Smooth muscle cell of the brain vasculature (primary cell): ENCODE measurements at places on chromosomes 6 and 20.
A peak's percentile ranks its signal among the peaks of the same experiment; 100 is the strongest.

- no peak for DNase-seq
Observed at GRCh38 chr6:119858901-119859300, 509.3 kb upstream of the MAN1A1 start.

- no peak for DNase-seq
Observed at GRCh38 chr6:126063512-126064146, 77.3 kb downstream of the TRMT11 start.

DNA sequence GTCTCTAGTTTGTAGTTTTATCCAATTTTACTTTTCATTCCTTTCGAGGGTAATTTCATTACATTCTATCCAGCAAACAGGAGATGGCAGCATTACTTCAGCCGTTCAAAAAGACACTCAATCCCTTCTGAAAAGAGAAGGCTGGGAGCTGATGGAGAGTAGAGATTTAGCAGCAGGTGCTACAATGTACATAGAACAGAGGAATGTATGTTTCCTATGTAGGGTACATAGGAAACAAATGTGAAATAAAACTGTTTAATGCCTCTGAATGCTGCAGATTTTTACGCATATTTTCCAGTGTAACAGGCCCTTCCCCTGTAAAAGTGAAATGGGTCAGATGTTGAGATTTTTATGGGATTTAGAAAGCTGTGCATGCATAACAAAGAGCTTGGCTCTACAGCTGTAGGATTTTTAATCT lies 16.0 kb downstream of the RPS12 start:
- no peak for DNase-seq

GRCh38 chr6:150251566-150252186 lies 108.8 kb downstream of the PPP1R14C start:
- no peak for DNase-seq

- no peak for DNase-seq
Observed at GRCh38 chr6:143039548-143039947, 21.1 kb upstream of the AIG1 start.

DNA sequence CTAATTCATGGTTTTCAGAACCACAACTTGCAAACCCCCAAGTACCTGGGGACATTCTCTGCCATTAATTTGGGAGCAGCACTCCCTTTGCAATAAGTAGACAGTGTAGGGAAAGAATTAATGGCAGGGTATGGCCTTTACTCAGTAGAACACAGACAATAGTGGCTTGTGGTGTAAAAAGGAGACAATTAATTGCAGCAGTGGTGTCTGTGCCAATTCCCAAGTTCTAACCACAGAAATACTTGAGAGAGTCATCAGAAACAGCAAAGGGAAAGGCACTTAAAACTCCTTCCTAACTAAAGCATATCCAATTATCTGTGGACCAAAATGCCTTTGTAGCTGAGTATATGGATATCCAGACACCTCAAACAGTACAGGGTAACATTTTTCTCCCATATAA lies 257.6 kb upstream of the POU3F2 start:
- no peak for DNase-seq

- DNase-seq, result no peak
Observed at GRCh38 chr20:64226686-64227580, 28.6 kb upstream of the PCMTD2 start.

DNA sequence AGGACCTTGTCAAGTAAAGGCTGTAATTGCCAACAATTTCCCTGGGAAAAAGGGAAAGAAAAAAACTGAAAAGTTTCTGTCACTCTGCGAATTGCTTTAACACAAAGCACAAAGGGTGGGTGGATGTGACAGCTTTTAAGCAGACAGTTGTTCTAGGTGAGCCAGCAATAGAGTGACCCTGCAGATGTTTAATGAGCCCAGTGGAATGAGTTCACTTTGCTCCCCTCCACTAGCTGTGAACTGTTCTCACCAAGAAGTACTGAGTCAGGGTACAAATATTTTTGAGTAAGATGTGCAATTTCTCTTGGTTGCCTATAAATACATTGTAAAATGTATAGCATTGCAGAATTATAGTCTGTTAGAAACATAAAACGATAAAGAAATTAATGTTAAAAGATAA lies 26.2 kb upstream of the LRRC1 start:
- no peak for DNase-seq

- no peak for DNase-seq
Observed at GRCh38 chr6:148435386-148435785, 92.7 kb downstream of the SASH1 start.

GRCh38 chr20:33145521-33145920 lies 22.4 kb upstream of the BPIFA2 start:
- DNase-seq, result no peak

DNA sequence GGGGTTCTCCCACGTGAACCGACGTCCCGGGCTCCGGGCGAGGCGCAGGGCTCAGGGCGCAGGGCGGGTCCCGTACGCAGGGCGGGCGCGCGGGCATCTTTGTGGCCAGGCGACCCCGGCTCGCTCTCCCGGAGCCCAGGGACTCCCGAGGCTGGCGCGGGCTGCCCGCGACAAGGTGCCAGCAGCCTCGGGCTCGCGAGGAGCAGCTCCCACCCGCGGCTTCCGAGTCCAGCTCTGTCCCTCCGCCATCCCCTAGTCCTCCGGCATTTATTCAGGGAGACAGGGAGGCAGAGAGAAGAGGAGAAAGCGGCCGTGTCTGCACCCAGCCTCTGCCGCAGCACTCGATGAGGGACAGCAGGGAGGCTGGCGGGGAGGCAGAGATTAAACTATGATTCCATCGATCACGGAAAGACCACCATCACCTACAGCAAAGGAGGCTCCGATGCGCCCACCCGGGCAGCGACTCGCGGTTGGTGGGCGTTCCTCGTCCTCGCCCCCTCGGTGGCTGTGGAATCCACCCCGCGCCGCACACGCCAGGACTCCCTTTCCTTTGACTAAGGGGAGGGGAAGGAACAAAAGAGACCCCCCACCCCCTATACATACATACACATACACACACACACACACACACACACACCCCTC lies 1.1 kb downstream of the RGS17 start:
- DNase-seq, result no peak

DNA sequence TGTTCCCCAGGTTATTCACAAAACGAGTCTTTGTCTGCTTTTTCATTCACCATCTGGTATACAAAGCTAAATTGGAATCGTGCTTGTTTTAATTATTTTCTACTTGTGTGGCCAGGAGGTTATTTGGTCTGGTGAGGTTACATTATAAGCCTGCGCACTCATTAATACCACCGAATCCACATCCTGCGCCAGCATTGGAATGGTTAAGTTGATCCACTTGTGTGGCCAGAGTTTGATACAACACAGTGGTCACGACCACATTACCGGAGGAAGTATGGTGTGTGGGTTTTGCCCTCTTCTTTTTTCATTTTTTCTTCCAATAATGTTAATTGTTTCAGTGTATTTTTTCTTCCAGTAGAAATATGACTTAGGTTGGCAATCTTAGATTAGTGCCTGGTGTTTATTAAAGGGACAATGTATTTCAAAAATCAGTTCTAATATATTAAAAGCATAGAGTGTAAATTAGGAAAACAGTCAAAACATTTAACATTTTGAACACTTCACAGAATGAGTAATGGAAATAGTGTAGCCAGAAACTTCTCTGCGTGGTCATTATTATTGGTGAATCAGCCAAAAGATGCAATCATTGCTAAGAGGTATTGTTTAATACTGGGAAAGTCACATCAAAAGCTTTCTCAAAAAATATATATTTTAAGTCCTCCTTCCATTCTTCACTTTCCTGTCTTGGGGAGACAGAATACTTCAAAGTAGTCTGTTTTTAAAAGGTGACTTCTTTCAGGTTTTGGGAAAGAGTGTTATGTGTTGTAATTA lies 84.5 kb downstream of the JARID2 start:
- DNase-seq, result no peak

GRCh38 chr6:44076356-44077213 lies 50.7 kb downstream of the MRPL14 start:
- DNase-seq, result no peak

- DNase-seq, result peak; percentile 4
Observed at GRCh38 chr6:49565855-49566254, 15.4 kb downstream of the C6orf141 start.

DNA sequence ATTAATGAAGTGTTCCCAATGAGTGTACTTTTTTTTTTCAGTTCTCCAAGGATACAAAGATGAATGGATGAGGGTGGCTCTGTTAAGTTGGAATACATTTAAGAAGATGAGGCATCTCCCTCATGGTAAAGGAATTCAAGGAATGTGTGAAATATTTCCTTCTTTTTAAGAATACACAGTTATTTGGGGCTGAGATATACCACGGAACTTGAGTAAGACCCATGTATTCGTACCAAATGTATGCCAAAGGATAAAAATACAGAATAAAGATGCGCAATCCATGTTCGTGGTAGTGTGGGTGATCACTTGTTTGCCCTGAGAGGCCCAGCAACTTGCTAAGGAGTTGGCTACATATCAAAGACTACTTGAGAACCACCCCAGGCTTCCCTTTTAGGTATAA lies 164.2 kb upstream of the TCF21 start:
- no peak for DNase-seq

DNA sequence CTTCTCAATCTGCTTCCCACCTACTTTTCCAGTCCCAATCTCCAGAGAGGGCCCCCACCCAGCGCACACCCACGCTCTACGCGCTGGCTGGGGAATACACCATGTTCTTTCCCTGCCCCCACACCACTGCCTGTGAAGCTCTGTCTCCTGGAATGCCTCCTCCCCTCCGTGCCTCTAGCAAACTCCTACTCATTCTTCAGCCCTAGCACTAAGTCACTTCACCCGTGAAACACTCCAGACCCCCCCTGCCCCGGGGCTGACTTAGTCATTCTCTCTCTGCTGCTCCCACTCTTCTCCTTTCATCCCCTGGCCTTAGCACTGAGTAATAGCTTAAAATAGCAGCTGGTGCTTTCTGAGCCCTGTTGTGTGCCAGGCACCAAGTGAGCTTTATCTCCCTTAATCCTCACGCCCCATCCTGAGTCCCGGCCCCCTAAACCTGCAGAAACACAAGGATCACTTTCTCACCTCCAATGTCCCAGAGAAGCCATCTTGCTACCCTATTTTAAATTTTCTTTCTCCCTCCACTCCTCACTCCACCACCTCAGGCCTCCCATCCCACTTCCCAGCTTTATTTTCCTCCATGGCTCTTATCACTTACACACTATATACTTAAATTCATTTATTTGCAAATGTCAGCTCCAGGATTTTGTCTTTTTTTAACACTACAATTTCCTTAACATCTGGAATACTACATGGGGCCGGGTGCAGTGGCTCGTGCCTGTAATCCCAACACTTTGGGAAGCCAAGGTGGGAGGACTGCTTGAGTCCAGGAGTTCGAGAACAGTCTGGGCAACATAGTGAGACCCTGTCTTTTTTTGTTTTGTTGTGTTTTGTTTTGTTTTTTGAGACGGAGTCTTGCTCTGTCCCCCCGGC lies 6.3 kb upstream of the PARD6B start:
- DNase-seq, result no peak

DNA sequence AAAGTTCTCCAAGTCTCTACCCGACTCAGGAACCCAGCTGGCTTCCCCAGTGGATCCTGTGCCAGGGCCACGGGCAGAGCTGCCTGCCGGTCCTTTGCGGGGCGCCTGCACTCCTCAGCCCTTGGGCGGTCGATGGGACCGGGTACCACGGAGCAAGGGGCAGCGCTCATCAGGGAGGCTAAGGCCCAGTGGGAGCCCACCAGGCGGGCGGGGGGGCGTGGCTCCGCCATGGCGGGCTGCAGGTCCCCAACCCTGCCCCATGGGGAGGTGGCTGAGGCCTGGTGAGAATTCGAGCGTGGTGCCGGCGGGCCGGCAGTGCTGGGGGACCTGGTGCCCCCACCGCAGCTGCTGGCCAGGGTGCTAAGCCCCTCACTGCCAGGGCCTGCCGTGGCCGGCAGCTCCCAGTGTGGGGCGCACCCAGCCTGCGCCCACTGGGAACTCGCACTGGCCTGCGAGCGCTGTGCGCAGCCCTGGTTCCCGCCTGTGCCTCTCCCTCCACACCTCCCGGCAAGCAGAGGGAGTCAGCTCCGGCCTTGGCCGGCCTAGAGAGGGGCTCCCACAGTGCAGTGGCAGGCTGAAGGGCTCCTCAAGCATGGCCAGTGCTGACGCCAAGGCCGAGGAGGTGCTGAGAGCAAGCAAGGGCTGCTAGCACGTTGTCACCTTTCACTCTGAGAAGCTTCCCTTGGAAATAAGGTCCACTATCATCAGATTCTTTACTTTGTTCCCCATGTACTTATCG lies 14.8 kb upstream of the ELOVL5 start:
- no peak for DNase-seq

- DNase-seq, result no peak
Observed at GRCh38 chr6:145332011-145332410, 403.3 kb downstream of the EPM2A start.

- peak; percentile 51 for DNase-seq
Observed at GRCh38 chr6:22892452-22892851, 323.1 kb downstream of the HDGFL1 start.

GRCh38 chr6:1049170-1049569 lies 262.7 kb upstream of the FOXQ1 start:
- no peak for DNase-seq

- no peak for DNase-seq
Observed at GRCh38 chr6:33898771-33899170, 95.0 kb upstream of the MLN start.

DNA sequence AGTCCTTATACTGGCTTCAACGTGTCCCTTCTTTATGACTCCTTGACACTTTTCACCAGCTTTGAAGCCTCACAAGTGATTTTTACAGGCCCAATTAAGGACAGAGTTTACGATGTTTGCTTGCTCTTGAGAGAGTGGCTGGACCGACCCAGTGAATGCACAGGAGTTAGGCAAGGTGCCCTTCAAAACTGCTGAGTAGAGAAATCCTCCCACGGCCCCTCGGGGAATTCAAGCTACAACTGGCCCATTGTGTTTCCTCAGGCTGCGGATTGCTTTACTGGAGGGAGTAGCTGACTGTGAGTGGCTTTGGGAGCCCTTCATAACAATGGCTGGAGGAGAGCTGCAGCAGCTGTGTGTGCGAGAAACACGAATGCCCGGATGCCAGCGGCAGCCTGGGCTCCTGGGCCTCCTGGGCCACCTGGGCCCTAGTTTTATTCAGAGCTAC lies 50.0 kb downstream of the SGK1 start:
- DNase-seq, result no peak

DNA sequence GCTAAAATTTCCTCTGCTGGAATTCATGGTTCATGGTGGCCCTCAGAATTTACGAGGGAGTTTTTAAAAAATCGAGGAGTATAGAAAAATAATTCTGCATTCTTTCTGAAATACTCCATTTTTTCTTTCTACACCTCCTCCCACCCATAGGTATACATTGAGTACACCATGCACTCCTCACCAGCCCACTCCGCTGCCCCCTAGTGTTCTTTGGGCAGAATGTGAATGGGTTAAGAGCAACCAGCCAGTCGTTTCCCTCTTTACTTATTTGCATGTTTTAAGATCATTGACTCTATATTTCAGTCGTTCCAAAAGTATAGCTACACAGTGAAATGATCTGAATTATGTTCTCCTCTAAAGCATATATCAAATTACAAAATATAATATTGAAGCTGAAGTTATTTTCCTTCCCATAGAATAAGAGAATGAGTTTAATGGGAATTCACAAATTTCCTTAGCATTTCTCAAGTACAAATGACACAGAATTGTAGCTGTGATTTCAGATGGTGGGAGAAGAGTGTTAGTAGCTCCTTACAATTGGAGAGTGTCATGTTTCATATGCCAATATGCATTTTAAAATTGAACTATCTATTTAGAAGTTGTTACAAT lies 977.7 kb upstream of the SLC35B3 start:
- DNase-seq, result no peak

GRCh38 chr6:111573892-111574797 lies 31.5 kb downstream of the TRAF3IP2 start:
- DNase-seq, result no peak
